ENCODE measurements at places on chromosomes 7 and 10.

- peak; percentile 97 for DNase-seq
These were observed 186.2 kb downstream of the REEP3 start for GRCh38 chr10:63707254-63707910.

DNA sequence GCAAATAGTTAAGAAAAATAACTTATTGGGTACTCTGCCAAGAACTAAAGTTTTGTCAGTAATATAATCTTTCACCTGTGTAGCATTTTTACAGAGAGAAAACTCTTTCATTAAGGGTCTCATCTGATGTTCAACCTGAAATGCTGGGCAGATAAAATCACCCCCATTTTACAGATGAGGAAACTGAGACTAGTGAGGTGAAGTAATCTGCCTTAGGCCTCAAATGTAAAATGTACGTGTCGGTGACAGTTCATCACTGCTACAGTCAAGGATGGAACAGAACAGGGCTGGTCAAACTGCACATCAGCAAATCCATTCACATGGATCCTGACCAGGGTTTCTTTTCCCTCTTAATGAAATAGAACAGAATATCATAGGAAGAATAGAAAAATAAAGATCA is 121.8 kb downstream of the RAPGEF5 start:
- no peak for DNase-seq

DNA sequence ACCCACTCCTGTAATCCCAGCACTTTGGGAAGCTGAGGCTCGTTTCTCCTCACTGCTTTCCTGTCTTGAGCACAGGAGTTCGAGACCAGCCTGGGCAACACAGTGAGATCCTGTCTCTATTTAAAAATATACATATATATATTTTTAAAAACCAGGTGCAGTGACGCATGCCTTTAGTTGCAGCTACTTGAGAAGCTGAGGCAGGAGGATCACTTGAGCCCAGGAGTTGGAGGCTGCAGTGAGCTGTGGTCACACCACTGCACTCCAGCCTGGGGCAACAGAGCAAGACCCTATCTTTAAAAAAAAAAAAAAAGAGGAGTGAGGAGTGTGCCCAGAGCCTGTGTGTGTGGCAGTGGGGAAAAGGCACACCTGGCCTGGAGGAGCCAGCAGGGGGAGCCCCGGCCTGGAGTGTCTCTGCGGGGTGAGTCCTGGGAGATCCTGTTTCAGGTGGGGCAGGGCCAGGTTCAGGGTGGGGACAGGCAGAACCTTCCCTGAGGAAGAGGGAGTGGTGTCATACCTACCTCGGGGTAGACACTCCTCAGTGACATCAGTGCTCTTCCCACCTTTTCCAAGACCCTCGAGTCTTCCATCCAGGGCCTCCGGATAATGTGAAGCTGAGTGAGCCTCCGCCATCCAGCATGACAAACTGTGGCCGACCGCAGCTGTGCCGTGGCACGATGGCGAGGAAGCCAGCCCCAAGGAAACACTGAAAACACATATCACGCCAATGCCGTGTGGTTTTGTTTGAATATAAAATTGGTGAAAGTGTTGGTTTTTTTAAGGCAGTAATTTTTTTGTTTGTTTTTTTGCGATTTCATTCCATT is 9.0 kb upstream of the ARPC1B start:
- DNase-seq = no peak

- no peak for DNase-seq
These were observed 4.0 kb upstream of the PANK1 start for GRCh38 chr10:89649051-89649450.

- no peak for DNase-seq
These were observed 70.0 kb downstream of the CABCOCO1 start for GRCh38 chr10:61732629-61733278.
